ENCODE measurements at places on chromosomes 3 and 15. TPM values are rescaled to one million over a fixed set of nuclear protein-coding genes. Genes with fewer than 3 reads are reported as not detected.

DNA sequence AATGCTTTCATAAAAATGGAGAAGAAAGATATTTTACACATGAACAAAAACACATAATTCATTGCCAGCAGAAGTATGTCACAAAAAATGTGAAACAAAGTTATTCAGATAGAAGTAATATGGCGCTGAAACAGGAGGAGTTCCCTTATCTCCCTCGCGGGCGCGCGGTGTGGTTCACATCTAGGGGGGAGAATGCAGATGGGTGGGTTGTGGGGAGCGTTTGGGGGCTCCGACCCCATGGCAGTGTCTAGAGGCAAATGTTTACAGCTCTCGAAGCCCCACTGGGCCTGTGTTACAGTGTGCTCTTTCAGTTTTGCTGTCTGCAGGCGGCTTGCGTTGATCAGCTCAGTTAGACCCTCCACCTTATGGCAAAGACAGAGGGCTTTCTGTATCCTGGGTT lies 297.5 kb downstream of the CGGBP1 start:
- no peaks in the 10 kb centered on the region for H3K4me1 ChIP-seq
- H3K36me3 ChIP-seq = no peaks in the 10 kb centered on the region
- no peaks in the 10 kb centered on the region for H3K27me3 ChIP-seq
- DNase-seq = no peak

The SH2D7 gene
- not detected for total RNA-seq

DNA sequence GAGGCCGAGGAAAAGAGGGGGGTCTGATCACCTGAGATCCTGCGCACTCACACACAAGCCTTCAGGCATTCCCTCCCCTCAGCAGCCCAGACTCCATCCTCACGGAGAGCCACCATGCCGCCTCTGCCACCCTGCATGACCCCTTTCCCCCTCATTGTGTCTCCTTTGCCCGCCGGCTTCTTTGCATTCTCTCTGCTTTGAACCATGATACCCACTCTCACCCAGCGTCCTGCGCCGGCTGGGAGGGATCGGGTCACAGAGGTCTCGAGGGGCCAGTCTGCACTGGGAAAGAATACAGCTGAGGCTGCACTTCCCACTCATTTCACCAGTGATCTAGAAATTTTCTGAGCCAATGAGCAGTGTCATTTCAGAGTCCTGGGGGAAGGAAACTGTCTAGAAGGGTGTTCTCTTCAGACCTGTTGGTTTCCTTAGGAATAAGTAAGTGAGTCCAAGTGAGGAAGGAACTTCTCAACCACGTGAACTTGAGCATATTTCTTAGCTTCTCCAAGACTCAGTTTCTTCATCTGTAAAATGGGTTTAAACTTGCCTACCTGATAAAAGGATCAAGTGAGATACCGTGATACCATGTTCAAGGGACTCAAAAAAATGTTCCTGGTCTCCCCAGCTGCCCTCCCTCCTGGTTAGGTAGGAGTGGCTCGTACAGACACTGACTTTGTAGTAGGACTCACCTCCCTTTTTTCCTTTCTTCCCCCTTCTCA lies 96.7 kb downstream of the TOP2B start:
- no peak overlapping the region for H3K4me3 ChIP-seq
- H3K36me3 ChIP-seq = no peaks in the 10 kb centered on the region
- H3K27ac ChIP-seq = no peak overlapping the region
- no peaks in the 10 kb centered on the region for H3K27me3 ChIP-seq

DNA sequence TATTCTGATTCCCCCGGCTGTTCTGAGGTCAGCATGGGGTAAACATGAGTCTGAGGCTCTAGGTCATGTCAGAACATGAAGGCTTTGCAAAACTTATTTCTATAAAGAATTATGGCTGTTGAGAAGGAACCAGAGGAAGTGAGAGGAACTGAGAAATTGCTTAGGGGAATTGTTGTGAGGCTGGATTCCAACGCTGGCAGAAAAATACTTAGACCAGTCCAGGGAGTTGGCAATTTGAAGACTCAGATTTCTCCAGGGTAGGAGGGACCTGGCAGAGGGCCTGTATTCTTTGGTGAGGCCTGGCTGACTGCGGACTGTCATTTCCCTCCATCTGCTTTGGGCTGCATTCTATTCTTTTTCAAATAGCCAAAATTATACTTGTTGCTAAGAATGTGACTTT lies 155.5 kb downstream of the PLD1 start:
- no peaks in the 10 kb centered on the region for H3K4me1 ChIP-seq
- H3K27ac ChIP-seq = peak overlapping the region; percentile 26
- peak; percentile 82 for DNase-seq
- H3K27me3 ChIP-seq = no peaks in the 10 kb centered on the region
- no peaks in the 10 kb centered on the region for H3K36me3 ChIP-seq

The TGM5 gene
- 1.6 TPM for total RNA-seq

- no peak overlapping the region for H3K4me3 ChIP-seq
- H3K27me3 ChIP-seq = no peaks in the 10 kb centered on the region
- no peaks in the 10 kb centered on the region for H3K36me3 ChIP-seq
- no peak for DNase-seq
- H3K27ac ChIP-seq = no peak overlapping the region
Measured at GRCh38 chr3:185405243-185405642, 42.3 kb downstream of the MAP3K13 start.

GRCh38 chr3:174462916-174463315 lies 396.2 kb upstream of the NAALADL2 start:
- no peaks in the 10 kb centered on the region for H3K36me3 ChIP-seq
- no peaks in the 10 kb centered on the region for H3K27me3 ChIP-seq

- H3K4me3 ChIP-seq = no peak overlapping the region
- no peaks in the 10 kb centered on the region for H3K36me3 ChIP-seq
- no peaks in the 10 kb centered on the region for H3K27me3 ChIP-seq
- H3K4me1 ChIP-seq = no peaks in the 10 kb centered on the region
Measured at GRCh38 chr3:127328421-127328820, 40.6 kb upstream of the PRR20G start.

GRCh38 chr3:108202080-108202479 lies 20.1 kb downstream of the IFT57 start:
- no peaks in the 10 kb centered on the region for H3K36me3 ChIP-seq
- H3K4me1 ChIP-seq = no peaks in the 10 kb centered on the region
- no peak overlapping the region for H3K4me3 ChIP-seq
- no peak overlapping the region for H3K27ac ChIP-seq

DNA sequence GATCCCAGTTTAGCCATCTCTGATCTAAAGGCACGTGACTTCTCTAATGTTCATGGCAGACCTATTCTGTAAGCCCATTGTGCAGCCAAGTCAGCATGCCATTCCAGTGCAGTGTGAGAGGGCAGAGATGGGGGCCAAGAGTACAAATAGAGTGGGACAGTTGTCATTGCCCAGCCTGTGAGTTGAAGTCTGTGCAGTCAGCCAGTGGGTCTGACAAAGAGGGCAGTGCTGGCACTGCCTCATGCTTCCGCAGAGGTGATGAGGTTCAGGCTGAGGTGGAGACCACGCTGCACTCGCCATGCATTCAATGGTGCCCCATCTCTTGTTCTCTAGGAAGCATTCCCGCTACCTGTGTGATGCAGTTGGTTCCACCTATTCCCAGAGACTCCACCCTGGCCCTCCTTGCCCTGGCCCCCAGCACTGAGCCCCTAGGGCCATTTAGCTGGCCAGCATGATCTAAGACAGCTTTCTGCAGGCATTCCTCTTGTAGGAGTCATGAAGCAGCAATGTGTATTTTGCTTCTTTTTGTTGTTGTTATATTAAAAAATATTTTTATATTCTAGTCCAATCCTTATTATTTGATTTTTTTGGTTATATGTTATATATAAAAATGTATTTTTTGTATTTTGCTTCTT lies 3.7 kb downstream of the MRAS start:
- no peak overlapping the region for H3K27ac ChIP-seq
- H3K27me3 ChIP-seq = no peaks in the 10 kb centered on the region
- H3K4me1 ChIP-seq = no peaks in the 10 kb centered on the region
- DNase-seq = no peak
- no peaks in the 10 kb centered on the region for H3K36me3 ChIP-seq

DNA sequence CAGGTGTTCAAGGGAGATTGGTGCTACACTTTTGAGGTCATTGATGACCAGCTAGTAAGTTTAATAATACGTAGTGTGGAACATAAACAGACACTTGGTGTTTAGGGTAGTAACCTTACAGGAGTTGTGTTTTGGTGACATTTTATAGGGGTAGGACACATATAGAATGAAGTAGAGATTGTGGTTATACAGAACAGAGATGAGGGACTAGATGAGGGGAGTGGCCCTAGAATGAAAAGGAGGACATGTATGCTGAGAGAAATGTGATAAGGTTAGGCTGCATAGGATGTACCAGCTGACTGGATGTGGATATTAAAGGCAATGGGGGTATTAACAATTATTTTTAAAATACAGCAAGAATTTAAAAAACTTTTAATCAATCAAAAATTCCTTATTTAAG lies 8.0 kb downstream of the MBNL1 start:
- H3K27me3 ChIP-seq = no peaks in the 10 kb centered on the region
- H3K36me3 ChIP-seq = no peaks in the 10 kb centered on the region
- no peak for DNase-seq
- no peak overlapping the region for H3K4me3 ChIP-seq
- no peak overlapping the region for H3K27ac ChIP-seq

GRCh38 chr3:195815169-195815771 lies 3.5 kb upstream of the MUC4 start:
- H3K27me3 ChIP-seq = no peaks in the 10 kb centered on the region
- no peak overlapping the region for H3K27ac ChIP-seq
- H3K36me3 ChIP-seq = no peaks in the 10 kb centered on the region
- H3K4me1 ChIP-seq = no peaks in the 10 kb centered on the region
- no peak overlapping the region for H3K4me3 ChIP-seq
- no peak for DNase-seq

The TGM4 gene
- total RNA-seq = 2,264 TPM

DNA sequence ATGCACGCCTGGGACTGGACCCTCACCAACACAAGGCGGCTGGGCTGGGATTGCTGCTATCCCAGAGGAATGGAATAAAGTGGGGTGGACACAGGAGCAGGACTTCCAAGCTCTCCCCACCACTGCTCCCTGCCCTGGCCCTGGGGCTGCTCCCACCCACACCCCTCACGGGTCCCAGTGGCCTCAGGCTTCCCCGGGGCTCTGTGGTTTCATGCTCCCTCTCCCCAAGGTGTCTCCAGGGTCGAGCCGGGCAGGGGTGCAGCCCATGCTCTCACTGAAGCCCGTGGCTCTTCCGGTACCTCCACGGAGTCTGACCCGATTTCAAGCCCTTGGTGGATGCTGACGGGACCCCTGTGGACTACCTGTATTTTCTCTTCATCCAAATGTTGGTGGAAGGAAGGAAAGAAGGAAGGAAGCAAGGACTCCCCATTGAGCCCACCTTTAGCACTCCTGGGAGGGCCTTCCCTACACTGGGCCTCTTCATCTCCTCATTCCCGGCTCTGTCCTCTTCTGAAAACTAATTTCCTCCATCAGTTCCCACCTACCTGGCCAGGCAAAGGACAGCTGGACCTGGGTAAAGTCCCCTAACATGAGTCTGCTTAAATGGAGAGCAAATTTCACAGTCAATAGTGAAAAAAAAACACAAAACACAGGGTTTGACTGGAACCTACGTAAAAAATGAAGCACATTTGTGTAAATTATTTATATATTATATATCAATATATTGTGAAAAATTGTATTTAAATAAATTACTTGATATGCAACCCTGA lies 44.0 kb upstream of the PCSK6 start:
- no peak overlapping the region for H3K27ac ChIP-seq
- no peak overlapping the region for H3K4me3 ChIP-seq
- H3K27me3 ChIP-seq = no peaks in the 10 kb centered on the region
- no peaks in the 10 kb centered on the region for H3K4me1 ChIP-seq
- no peaks in the 10 kb centered on the region for H3K36me3 ChIP-seq

DNA sequence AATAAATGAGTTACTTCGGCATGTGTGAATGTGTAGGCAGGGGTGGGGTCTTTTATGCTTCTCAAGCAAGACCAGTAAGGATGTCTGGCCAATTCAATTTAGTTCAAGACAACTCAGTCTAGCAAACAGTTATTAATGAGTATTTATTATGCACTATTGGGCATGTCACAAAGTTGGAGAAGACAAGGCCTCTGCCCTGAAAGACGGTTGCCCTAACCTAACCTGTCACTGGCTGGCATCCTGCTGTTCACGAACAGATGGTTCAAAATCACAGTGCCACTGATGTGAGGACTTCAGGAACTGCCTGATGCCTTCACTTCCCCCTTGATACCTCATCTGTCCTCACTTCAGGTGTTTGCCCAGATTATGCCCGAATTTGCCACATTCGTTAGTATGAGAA lies 217.8 kb downstream of the SOX2 start:
- no peaks in the 10 kb centered on the region for H3K36me3 ChIP-seq
- no peak for DNase-seq

The PSTPIP1 gene
- total RNA-seq = 7.0 TPM

DNA sequence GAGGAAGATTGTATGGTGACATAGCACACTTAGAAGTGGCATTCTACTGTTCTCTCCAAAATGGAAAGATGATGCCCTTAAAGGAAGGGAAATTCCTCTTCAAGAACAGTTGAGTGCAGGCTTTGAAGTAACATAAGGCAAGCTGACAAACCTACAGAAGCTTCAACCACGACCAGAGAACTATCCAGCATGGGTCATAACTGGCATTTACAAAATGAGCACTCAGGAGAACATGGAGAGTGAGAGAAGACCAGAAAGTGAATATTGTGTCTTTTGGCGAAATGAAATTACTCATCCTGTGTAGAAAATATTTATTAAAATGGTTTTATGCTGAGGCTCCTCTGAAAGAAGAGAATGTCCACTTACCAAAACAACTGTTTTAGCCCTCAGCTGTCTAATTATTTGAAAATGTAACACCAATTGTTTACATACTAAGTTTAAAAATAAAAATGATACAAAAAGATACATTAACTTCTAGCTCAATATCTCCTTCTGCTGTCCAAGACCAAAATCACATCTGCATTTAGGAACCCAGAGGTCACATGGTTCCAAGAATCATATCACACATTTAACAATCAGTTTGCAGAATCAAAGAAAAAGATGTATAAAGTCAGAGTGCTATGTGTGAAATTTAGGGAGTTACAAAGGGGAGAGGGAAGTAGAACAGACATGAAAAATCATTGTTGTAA lies 216.9 kb downstream of the ATP8B4 start:
- H3K27ac ChIP-seq = peak overlapping the region; percentile 28
- no peaks in the 10 kb centered on the region for H3K4me1 ChIP-seq
- H3K4me3 ChIP-seq = no peak overlapping the region
- DNase-seq = no peak
- H3K27me3 ChIP-seq = peaks cover 2% of the 10 kb centered on the region

DNA sequence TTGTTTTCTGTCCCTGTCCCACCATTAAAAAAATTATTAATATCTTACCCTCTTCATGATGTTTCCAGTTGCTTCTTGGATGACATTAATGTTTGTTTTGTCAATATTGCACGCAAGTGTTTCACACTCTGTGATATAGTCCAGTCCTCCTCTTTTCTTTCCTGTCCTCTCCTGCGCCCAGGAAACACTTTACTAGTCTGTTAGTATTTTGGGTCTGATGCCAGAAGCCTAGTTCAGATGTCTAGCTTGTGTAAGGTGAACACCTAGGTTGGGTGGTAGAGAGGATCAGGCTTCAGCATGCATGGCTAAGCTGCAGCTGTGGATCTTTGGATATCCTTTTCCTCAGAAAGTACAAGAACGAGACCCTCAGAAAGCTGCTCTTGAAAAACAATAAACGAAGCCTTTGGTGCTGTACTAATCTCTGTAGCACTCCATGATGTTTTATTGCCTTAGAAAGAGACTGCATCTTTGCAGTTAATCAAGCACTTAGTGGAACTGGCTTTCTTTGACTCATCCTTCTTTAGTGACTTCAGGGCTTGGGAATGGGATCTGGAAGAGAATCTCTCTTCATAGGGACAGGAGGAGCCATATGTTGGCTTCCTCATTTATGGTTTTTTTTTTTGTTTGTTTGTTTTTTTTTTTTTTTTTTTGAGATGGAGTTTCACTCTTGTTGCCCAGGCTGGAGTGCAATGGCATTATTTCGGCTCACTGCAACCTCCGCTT lies 253.4 kb downstream of the LPP start:
- no peaks in the 10 kb centered on the region for H3K36me3 ChIP-seq
- no peaks in the 10 kb centered on the region for H3K27me3 ChIP-seq
- no peak overlapping the region for H3K27ac ChIP-seq
- no peak overlapping the region for H3K4me3 ChIP-seq

All from prostate gland (tissue), 2 donors.